Keratinocyte (primary cell): ENCODE measurements at places on chromosomes 2 and 18.

DNA sequence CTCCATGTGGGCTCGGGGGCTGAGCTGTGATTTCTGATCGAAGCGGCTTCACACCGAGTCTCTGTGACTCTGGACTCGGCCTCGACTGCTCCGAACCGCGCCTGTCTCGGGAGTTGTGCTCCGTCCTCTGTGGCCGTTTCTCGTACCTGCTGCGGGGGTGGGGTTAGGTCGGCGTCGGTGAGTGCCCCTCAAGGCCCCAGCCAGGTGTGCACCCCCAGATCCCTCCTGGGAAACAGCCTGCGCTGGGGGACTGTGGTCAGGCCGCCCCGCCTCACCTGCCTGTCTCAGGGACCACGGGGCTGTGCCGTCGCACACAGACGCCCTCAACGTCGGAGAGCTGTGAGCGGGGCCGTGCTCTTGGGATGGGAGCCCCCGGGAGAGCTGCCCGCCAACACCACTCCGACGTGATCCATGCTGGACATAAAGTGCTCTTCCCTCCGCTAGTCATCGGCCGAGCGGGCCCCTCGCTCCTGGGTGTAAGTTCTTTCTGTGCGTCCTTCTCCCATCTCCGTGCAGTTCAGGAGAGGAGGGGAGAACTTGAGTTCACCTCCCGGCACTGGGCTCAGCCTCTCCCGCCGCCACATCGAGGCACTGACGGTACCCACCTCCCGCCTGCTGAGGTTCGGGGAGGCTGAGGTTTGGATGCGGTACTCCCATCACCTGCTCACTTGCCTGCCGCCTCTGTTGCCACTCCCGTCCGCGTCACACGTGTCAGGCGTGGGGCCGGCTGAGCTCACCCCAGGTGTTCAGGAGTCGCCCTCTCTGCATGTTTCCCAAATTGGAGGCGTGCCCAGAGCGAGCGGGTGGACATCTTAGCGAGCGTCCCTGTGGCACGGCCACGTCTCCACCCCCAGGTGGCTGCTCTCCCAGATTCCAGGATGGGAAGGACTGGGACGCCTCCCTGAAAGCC lies 55.7 kb downstream of the CTDP1 start:
- no peak for DNase-seq

- DNase-seq = no peak
Measured at GRCh38 chr2:26144953-26145680, 27.8 kb upstream of the GAREM2 start.

- DNase-seq = no peak
Measured at GRCh38 chr2:25982273-25982967, at the start of gene KIF3C. Gene KIF3C, minus strand, starts transcription at chr2:25982497. Its CDS starts 580 bp downstream, at chr2:25981917.

DNA sequence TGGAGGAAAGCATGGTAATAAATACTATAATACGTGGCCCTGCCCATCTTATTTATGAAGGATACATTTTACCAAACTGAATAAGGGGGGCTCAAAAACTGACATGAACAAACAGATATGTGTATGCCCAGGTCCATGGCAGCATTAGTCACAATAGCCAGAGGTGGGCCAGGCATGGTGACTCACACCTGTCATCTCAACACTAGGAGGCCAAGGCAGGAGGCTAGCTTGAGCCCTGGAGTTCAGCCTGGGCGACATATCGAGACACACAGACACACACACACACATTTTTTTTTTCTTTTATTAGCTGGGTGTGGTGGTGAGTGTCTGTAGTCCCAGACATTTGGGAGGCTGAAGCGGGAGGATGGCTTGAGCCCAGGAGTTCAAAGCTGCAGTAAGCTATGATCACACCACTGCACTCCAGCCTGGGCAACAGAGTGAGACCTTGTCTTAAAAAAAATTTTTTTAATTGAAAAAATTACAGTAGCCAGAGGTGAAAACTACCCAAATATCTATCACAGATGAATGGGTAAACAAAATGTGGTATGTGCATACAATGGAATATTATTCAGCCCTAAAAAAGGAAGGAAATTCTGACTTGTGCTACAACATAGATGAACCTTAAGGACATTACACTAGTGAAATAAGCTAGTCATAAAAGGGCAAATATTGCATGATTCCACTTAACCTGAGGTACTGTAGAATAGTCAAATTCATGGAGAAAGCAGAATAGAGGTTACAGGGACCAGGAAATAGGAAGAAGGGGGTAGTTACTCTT lies 8.0 kb downstream of the ATP8B1 start:
- DNase-seq = no peak

DNA sequence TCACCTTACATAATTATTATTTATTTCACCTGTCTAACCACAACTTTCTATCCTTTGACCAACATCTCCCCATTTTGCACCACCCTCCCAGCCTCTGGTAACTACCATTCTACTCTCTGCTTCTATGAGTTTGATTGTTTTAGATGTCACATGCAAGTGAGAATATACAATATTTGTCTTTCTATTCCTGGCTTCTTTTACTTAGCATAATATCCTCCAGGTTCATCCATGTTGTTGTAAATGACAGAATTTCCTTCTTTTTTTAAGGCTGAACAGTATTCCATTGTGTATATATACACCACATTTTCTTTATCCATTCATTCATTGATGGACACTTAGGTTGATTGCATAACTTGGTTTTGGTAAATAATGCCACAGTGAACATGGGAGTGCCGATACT lies 24.0 kb downstream of the PPM1B start:
- DNase-seq = no peak

- DNase-seq = no peak
Measured at GRCh38 chr2:170255971-170256370, 78.0 kb downstream of the MYO3B start.
